Right cardiac atrium (tissue), 5 donors: ENCODE measurements at places on chromosomes 12 and 14. TPM values are rescaled to one million over a fixed set of nuclear protein-coding genes. Genes with fewer than 3 reads are reported as not detected.
A peak's percentile ranks its signal among the peaks of the same experiment; 100 is the strongest.

The KRT3 gene
- polyA plus RNA-seq = not detected

The MGAT4C gene
- polyA plus RNA-seq = 1.2 TPM

The KLHL33 gene
- polyA plus RNA-seq = 0.68 TPM

- no peak for DNase-seq
Observed at GRCh38 chr14:51604073-51604472, 47.6 kb upstream of the FRMD6 start.

DNA sequence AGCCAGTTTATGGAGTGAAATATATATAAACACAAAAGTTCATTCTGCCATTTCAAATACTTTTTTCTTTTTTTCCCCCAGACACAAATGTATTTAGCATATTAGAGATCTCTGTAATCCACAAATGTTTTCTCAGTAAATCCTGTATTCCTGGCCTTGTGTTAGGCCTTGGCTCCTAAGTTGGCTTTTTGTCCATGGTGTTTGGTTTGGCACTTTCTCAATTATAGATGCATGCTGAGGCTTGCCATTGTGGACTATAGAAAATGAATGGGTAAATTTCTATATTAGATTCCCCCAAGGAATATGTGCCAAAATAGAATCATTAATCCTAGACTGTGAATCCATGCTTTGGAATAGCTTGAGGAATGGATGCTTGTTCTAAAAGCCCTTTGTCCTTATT is 17.0 kb downstream of the RIC8B start:
- DNase-seq = no peak

DNA sequence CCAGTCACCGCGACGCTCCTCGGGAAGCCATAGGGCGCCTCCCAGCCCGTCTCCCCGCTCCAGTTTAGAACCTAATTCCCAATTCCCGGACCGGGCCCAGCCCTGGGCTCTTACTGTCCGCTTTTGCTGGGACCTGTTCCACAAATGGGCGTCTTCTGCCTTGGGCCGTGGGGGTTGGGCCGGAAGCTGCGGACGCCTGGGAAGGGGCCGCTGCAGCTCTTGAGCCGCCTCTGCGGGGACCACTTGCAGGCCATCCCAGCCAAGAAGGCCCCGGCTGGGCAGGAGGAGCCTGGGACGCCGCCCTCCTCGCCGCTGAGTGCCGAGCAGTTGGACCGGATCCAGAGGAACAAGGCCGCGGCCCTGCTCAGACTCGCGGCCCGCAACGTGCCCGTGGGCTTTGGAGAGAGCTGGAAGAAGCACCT is 797 bp downstream of the UNG start:
- peak; percentile 81 for DNase-seq

GRCh38 chr12:25854991-25855390 is 103.5 kb upstream of the RASSF8 start:
- DNase-seq = no peak

- no peak for DNase-seq
Observed at GRCh38 chr14:88825503-88825902, 1.1 kb downstream of the TTC8 start.

DNA sequence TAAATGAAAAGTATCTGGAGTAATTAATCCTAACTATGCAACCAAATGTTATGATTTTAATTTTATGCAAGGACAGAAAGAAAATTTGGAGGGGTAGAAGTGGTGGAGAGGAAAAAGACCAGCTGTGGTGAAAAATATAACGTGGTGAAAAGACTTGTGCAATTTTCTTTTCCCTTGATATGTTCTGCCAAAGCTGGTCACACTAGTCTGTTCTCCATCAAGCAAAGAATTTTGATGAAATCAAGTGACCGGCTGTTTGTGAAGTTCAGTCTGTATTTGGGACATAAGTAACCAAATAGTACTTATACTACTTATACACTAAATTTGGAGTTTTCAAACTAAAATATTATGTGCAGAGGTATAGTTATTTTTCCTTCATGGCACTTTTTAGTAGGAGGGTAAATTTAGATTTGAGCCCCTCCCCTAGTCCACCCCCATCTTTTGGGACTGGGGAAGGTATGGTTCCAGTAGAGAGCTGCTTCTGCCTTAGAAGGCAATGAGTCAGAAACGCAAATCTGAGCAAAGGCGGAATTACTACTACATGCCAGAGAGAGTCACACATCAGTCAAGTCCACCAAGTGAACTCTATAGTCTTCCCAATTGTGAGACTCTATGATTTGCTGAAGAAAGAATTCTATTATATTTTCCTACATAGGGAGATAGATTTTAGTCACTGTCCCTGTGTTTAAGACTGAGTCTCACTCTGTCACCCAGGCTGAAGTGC is 229.7 kb downstream of the SLC25A21 start:
- no peak for DNase-seq

GRCh38 chr12:96289067-96289466 is 94.9 kb downstream of the ELK3 start:
- DNase-seq = no peak
